ENCODE measurements at places on chromosomes 2 and 18.

DNA sequence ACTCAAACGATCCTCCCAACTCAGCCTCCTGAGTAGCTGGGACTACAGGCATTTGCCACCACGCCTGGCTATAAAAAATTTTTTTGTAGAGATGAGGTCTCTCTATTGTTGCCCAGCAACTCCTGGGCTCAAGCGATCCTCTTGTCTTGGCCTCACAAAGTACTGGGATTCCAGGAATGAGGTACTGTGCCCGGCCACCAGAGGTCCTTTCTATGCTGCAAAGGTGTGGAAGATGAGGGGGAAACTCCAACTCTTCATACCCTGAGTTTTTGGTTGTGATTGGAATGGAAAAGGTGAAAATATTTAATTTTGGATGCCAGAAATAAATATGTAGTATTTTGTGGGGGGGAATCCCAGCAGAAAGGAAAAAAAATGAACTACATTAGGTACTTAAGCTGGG, 36.0 kb downstream of the MRPL33 start:
- DNase-seq: no peak

GRCh38 chr2:202945-203344, 60.9 kb downstream of the SH3YL1 start:
- no peak for DNase-seq

- DNase-seq: peak; percentile 42
These were observed 887.9 kb downstream of the NRXN1 start for GRCh38 chr2:50143822-50144575.

DNA sequence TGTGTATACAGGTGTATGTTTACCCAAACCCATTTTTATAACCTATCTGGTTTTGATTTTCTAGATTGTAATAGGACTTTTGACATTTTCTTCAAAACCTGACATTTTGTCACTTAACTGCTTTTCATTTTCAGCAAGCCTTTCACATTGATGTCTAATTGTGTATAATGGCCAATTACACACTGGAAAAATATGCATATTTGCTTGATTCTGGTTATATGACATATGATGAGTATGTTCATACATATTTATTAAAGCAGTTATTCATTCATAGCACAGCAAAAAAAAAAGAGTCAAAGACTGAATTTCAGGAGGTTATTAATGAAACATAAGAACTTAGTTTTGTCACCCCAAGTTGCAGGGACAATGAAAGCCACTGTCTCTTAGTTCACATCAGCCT, 307.7 kb upstream of the TNP1 start:
- no peak for DNase-seq

GRCh38 chr18:75158465-75159237, 50.3 kb downstream of the PTGR3 start:
- no peak for DNase-seq

- DNase-seq: no peak
These were observed 35.8 kb upstream of the PGAP1 start for GRCh38 chr2:196962325-196962724.

- no peak for DNase-seq
These were observed 331.9 kb upstream of the GULP1 start for GRCh38 chr2:187959821-187960220.

- DNase-seq: no peak
These were observed 227.0 kb upstream of the SIX2 start for GRCh38 chr2:45236268-45236667.

DNA sequence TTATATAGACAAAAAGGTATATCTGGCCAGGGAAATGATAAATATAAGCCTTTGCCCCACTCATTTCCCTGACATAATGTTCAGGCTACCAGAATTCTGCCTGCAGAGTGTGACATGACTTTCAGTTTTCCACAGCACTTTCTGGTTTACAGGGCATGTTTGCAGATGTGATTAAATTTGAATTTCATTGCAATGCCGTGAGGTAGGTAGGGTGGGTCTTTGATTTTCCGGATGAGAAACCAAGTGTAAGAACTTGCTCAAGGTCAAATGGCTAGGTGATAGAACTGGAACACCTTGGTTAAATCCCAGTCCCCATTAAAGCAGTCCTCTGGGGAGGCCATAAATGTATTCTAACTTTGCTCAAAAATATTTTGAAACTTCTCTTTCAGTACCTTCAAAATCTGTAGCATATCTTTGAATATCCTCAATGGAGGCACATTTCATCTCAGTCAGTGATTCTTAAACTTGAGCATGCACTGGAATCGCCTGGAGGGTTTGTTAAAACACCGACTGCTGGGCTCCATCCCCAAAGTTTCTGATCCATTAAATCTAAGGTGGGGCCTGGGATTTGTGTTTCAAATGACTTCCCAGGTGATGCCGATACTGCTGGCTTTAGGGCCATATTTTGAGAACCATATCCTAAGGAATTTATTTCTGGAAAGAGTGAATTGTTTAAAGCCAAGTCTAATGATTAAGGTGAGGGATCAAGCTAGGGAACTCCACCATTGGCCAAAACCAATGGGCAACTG, 35.0 kb downstream of the MRPL33 start:
- DNase-seq: no peak

- DNase-seq: no peak
These were observed 28.6 kb downstream of the DOCK10 start for GRCh38 chr2:225013425-225014365.

DNA sequence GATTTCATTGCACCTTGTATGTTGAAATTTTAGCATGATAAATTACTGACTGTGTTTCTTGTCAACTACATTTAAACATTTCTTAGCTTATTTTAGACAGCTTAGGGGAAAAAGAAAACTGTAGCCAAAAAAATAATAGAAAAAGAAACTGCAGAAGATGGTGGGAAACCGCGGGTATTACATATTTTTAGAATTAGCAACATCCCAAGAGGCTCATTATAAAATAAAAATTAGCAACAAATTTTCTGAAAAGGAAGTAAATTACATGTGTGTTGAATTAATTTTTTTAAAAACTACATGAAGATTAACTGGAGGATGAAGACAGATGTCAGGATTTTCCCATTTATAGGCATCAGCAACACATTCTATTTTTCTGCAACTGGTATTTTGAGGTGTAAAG, 4.3 kb downstream of the PELI1 start:
- no peak for DNase-seq

DNA sequence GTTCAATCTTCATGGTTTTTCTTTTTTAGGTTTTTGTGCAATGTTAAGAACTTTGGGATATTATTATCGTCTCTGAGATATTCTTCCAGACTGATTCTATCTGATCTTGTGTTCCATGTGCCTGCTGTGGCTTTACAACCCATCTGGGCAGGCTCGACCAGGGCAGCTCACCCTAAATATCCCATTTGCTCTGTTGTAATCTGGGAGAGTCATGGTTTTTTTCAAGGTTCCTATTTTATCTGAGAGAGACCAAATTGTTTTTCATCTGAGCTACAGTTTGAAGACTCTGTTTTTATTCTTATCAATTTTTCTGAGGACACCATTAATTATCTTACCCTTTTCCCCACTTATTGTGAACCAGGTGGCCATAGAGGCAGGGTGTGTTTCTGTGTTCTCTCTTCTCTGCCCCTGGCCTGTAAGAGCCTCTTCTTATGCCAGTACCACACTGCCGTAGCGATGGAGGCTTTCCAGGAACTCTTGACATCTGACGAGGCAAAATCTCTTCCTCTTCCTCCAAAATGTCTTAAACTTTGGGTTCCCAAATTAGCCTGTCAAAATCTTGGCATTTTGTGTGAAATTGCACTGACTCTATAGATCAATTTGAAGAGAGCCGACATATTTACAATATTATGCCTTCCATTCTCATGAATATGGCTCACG, 3.1 kb downstream of the SP140L start:
- DNase-seq: no peak

DNA sequence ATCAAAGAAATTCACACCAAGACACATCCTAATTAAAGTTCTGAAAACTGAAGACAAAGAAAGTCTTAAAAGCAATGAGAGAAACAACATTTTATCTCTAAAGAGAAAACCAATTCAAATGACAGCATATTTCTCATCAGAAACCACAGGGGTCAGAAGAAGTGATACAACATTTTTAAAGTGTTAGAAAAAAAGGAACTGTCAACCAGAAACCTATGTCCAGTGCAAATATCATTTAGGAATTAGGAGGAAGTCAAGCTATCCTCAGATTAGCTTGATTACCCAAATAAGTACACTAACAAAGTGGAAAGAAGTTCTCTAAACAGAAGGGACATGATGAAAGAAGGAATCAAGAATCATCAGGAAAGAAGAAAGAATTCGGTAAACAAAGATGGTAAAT, 59.5 kb upstream of the BCL2L11 start:
- no peak for DNase-seq

- DNase-seq: no peak
These were observed 42.1 kb downstream of the ZAP70 start for GRCh38 chr2:97755491-97755890.

- no peak for DNase-seq
These were observed 133.2 kb upstream of the TMEM18 start for GRCh38 chr2:810397-810796.

DNA sequence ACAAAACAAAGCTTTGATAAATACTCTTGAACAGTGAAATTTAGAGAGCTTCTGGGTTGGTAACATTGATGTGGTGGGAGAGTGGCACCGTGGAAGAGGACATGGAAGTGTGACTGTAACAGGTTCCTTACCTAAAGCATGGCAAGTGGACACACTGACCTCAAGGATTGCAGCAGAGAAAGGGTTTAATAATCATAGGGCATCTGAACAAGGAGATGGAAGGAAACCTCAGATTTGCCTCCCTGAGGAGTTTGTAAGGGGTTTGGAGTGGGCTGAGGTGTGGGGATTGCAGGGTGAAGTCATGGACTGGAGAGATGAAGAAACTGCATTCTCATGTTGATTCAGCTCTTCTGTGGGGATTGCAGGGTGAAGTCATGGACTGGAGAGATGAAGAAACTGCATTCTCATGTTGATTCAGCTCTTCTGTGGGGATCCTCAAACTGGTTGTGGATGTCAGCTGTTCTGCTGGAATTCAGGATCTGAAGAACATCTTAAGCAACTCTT, 83.8 kb upstream of the TLK1 start:
- DNase-seq: no peak

- no peak for DNase-seq
These were observed 133.6 kb downstream of the PRPF40A start for GRCh38 chr2:152583512-152584229.

GRCh38 chr2:237966565-237967462, at the start of gene UBE2F:
TSS of gene UBE2F (plus strand) at chr2:237967014. CDS start at chr2:237973108, 6,094 bp downstream.
- peak; percentile 50 for DNase-seq

GRCh38 chr2:28610583-28611201, 114.8 kb downstream of the PLB1 start:
- no peak for DNase-seq

- DNase-seq: no peak
These were observed 650.1 kb downstream of the SLC4A3 start for GRCh38 chr2:220277445-220277975.

DNA sequence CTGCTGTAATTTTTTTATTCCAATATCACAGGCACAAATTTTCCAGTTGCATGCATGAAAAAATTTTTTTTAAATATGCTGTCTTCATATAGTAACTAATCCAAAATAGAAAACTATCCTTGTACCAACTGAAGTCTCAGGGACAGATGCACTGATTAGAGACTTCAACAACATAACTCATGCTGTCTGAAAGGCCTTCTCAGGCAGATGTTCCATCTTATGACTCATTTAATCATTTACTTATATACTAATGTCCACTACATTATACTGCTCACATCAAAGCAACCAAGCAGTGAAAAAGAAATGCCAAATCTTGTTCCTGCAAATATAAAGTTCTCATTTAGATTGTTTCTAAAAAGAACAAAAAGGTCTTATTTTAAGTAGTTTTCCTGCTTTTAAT, 53.1 kb downstream of the OLA1 start:
- DNase-seq: no peak

DNA sequence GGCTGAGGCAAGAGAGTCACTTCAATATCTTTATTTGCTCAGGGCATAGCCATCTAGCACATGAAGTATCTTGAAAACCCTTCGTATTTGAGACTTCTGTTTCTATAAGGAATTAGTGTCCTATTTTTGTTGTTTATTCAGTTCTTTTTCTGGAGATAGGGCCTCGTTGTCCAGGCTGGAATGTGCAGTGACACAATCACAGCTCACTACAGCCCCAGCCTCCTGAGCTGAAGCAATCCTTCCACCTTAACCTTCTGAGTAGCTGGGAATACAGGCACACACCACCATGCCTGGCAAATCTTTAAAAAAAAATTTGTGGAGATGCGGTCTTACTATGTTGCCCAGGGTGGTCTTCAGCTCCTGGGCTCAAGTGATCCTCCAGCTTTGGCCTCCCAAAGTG, 50.6 kb downstream of the PSMD14 start:
- DNase-seq: no peak

DNA sequence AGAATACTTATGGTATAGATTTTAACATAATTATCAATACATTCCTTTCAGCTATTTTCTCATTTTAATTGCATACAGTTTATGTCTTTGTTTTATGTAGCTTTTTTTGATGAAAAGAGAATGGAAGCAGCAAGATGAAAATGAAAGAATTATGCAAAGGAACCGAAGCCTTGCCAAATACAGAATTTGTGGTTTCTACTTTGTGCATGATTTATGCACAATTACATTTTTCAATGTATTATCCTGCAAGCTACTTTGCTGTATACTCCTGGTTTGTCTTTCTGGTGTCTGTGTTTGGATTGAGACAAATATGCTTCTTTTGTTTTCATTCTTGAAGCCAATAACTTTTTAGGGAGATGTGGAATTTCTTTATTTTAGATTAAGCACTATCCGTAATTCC, 1642.6 kb upstream of the CELF4 start:
- no peak for DNase-seq

DNA sequence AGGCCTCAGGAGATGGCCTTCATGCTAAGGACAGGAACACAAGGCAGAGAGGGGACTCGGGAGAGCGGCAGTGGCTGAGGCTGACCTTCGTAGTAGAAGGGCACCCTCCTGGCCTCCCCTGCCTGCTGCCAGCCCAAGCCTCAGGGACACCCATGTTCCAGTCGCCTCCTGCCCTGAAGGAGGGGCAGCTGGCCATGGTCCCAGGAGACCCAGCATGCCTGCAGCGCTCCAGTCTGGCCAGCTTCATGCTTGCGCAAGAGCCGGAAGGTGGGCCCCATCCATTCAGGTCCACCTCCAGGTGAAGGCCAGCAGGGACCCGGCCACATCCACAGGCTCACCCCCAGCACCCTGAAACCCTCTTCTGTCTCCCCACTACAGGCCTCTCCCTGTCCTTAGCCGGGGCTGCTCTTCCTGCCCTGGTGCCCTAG, 35.0 kb downstream of the BIN1 start:
- DNase-seq: no peak

GRCh38 chr2:12803607-12804006, 86.9 kb downstream of the TRIB2 start:
- DNase-seq: no peak

GRCh38 chr2:31980674-31981356, 30.0 kb downstream of the MEMO1 start:
- no peak for DNase-seq

GRCh38 chr2:63735931-63736330, 105.8 kb upstream of the UGP2 start:
- DNase-seq: no peak

- DNase-seq: no peak
These were observed 164.8 kb upstream of the SYT4 start for GRCh38 chr18:43442131-43442530.
